Tibial nerve (tissue), 4 donors: ENCODE measurements at places on chromosomes 1 and 21. TPM values are rescaled to one million over a fixed set of nuclear protein-coding genes. Genes with fewer than 3 reads are reported as not detected.

DNA sequence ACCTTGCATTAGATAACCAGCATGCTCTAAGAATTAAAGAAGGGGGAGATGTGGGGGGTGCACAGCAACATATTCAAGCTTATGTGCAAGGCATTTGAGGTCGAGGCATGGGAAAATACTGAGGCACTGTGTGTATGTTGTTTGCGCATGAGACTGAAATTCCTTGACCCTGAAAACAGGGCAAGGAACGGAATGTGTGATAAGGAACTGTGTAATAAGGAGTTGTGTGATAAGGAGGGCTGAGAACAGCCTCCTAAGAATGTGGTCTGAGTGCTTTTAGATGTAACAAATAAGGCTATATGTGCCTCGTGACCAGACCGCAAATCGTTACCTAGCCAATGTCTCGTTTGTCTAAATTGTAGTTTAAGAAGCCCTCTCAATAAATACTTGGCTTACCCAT lies 26.5 kb upstream of the ITLN1 start:
- DNase-seq, result no peak

DNA sequence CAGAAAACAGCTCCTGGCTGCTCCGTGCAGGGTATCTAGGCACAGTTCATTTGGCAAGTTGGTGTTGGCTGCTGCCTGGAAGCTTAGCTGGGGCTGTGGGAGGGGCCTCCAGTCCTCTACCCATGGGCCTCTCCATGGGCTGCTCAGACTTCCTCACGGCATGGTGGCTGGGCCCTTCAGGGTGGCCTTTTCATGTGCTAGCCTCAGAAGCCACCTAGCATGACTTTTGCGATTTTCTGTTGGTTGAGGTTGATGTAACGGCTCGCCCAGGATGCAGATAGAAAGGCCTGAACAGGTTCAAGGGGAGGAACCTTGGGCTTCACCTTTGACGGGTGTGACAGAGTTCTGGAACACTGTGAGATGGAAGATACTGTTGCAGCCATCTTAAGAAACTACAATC lies 25.8 kb upstream of the LHX4 start:
- no peak for DNase-seq

DNA sequence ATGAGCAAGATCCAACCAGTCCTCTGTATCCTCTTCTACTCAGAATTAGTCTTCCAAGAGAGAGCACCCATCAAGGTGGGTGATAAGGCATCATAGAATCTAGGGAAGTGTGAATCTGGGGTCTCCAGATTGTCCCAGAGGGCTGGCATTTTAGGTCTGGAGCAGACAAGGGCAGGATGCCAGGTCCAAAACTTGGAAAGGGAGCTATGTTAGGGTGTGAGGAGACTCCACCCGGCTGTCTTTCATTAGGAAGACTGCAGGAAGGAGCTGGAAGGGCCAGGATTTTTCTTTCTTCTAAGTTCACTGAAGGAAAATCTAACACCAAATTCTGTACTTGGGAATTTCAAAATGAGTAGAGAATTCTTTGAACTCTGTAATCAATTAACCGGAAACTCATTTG lies 86.1 kb upstream of the BMP8A start:
- no peak for DNase-seq

Gene MCOLN3
- 12.9 TPM for total RNA-seq

DNA sequence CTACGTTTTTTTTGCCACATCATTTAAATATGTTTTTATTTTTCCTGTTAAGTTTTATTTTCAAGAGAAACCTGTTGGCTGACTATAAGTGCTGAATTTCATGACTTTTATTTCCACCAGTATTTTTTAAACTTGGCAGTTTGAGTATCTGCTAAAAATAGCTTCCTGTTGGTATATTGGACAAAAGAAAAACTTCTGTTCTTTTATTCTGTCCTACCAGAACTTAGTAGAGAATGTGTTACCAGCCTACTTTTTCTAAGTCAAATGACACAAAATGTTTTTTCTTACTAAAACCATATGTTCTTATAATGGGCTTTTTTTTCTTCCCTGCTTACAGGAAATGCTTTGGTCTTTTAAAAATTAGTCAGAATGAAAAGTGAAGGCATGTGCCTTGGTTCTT lies 7.6 kb downstream of the DR1 start:
- DNase-seq, result no peak

Gene CACYBP
- 83.5 TPM for total RNA-seq

GRCh38 chr1:32256473-32257226 lies 5.6 kb downstream of the LCK start:
- no peak for DNase-seq

DNA sequence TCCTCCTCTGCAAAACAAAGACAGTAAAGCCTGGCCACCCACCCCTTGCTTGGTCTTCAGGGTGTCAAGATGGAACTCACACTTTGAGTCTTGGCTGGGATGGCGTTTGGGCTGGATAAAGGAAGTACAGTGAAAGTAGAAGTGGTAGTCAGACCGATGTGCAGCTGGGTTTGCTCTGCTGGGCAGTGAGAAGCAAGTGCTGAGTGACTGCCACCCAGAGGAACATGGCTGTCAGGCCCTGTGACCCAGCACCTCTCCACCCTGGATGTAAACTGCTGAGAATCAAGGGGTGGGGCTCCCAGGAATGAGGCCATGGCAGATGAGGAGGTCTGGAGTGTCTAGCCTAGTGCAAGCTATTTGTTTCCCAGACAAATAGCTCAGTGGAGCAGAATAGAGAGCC lies 51.2 kb downstream of the POFUT2 start:
- DNase-seq, result no peak

Gene CD5L
- total RNA-seq, result not detected

DNA sequence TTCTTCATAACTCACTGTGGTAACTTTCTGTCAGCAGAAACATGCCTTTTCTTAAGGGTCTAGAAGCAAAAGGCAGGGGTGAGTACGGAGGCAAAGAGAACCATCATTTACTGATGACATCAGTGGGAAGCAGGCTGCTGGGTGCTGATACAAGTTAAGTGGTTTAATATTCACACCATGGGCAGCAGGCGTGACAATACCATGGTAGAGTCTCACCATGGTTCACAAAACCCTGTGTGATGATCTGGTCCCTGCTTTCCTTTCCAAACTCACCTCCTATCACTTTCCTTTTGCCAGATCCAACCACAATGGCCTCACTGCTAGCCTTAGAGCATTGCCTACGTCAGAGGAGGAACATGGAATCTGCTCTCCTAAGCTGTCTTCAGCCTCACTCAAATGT lies 8.7 kb downstream of the MAB21L3 start:
- DNase-seq, result no peak

- DNase-seq, result no peak
These were observed 77.1 kb downstream of the HLCS start for GRCh38 chr21:36889401-36889800.

GRCh38 chr1:117576236-117576635 lies 29.6 kb upstream of the TENT5C start:
- no peak for DNase-seq

DNA sequence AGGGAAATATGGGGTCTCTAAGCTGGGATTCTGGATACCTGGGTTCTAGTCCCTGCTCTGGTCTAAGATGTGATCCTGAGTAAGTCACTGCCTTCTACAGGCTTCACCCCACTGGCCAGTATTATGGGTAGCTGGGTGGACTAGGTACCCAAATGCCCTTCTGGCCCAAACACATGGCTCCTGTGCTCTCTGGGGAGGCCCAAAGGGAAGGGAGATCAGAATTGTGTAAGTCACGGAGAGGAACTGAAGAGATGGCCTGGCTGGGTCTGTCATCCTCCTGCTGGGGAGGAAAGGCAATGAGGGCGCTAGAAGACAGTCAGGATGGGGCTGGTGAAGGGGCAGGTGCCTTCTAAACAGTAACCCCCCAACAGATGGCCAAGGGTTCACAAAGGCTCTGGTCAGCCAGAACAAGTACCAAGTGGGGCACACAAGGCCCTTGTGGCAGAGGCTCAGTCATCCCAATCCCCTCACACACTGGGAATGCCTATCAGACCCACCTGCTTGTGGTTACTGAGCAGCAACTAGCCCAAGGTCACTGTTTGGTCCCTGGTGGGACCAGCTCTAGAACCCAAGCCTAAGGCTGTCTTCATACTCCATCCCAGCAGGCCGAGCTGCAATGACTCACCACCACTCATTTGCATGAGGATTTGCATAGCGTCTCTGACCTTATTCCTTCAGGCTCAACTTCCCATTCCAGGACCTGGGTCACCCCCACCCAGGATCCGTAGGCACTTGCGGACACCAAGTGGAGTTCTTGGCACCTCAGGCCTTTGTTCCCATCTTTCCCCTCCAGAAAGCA lies 9.2 kb downstream of the MEF2D start:
- no peak for DNase-seq

Gene CYP4A11
- 0.30 TPM for total RNA-seq

DNA sequence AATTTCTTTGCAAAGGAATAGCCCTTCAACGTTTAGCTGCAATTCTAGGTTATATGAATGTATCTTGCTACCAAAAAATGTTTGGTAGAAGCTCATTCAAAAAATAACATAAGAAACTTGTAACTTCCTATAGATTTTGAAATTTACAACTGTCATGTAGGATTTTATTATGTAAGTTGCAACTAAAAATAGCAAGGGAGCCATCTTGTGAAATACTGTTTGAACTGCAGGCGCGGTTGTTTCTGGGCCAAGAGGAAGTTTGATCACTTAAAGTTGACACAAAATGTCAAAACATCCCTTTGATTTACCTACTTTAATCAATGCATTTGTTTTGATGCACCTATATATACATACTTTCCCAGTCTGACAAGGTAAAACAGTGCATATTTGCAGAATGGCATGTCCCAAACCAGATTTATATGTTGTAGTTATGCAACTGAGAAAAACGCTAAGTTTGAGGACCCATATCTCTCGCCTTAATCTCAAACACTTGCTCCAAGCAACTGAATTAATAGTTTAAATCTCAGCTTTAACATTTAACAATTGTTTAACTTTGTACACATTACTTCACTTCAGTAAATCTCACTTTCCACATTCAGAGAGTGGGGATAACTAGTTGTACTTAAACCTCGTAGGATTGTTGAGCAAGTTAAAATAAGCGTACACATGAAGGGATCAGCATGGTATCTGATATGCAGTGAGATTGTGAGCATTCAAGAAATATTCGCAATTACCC lies 63.9 kb downstream of the KCNK2 start:
- DNase-seq, result no peak

Gene NSL1
- 30.6 TPM for total RNA-seq

Gene UMODL1
- total RNA-seq, result not detected

Gene GUK1
- 501 TPM for total RNA-seq

GRCh38 chr1:112557385-112557784 lies 48.6 kb downstream of the WNT2B start:
- DNase-seq, result no peak

DNA sequence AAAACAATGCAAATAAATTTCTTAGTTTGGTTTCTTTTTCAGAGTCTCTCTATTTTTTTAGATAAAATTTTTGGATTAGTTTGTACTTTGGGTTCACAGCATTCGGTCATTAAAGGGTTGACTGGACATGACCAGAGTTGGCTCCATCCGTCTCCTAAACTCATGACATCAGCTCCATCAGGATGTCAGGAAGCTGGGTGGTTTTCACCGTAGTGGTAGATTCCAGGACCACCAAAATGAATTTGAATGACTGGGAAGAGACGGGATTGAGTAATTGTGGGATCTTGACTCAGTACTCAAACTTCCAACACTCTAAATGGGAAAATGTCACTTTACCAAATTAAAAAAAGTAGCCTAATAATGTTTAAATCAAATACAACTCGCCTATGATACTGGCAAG lies 279.2 kb upstream of the DUSP10 start:
- DNase-seq, result no peak

Gene RBM11
- 28.5 TPM for total RNA-seq

DNA sequence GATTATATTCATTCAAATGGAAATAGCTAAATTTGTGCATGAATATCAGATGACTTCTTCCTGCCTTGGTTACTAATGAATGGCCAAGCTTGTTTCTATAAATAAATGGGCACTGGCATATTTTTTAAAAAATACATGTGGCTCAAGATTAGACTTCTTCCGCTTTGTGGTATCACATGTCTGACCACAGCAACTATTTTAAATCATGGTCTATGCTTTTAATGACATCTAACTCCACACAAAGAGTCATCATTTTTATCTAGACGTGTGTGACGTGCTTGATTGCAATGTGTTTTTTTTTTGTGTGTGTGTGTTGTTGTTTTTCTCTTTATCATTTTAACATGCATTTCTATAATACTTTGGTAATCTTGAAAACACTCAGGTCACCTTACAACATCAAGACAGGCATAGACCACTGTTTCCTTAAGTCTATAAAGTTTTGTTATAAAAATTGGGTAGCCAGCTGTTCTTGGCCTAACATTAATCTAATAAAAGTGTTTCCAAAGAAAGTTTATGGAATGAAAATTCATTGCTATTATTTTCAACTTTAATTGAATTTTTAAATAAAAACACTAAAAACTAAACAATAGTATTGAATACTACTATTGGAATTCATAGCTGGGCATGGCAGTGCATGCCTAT lies 29.5 kb downstream of the RGS1 start:
- no peak for DNase-seq

- no peak for DNase-seq
These were observed 102.7 kb downstream of the CRYAA start for GRCh38 chr21:43271452-43272020.

DNA sequence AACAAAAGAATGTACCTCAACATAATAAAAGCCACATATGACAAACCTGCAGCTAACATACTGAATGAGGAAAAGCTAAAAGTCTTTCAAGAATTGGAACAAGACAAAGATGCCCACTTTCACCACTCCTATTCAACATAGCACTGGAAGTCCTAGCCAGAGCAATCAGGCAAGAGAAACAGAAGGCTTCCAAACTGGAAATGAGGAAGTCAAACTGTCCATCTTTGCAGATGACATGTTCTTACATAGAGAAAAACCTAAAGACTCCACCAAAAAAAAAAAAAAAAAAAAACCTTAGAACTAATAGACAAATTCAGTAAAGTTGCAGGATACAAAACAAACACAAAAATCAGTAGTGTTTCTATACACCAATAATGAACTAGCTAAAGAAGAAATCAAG lies 20.2 kb downstream of the NSL1 start:
- no peak for DNase-seq

Gene TNFRSF18
- not detected for total RNA-seq
